ENCODE measurements at places on chromosomes 1 and 21. TPM values are rescaled to one million over a fixed set of nuclear protein-coding genes. Genes with fewer than 3 reads are reported as not detected.

Gene IGSF9
- not detected for total RNA-seq

Gene RGS13
- not detected for total RNA-seq

- DNase-seq, result peak; percentile 82
Observed at GRCh38 chr1:23400324-23401114, 24.0 kb downstream of the TCEA3 start.

GRCh38 chr1:44355582-44356305 is 687 bp upstream of the ERI3 start:
- no peak for DNase-seq

DNA sequence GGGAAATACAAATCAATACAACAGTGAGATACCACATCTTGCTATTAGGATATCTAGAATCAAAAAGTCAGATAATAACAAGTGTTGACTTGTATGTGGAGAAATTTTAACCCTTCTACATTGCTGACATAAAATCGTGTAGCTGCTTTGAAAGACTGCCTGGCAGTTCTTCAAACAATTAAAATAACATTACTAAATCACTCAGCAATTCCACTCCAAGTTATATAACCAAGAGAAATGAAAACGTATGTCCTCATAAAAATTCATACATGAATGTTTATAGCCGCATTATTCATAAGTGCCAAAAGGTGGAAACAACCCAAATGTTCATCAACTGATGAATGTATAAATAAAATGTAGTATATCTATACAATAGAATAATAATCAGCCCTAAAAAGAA is 164.6 kb downstream of the RASAL2 start:
- DNase-seq, result no peak

DNA sequence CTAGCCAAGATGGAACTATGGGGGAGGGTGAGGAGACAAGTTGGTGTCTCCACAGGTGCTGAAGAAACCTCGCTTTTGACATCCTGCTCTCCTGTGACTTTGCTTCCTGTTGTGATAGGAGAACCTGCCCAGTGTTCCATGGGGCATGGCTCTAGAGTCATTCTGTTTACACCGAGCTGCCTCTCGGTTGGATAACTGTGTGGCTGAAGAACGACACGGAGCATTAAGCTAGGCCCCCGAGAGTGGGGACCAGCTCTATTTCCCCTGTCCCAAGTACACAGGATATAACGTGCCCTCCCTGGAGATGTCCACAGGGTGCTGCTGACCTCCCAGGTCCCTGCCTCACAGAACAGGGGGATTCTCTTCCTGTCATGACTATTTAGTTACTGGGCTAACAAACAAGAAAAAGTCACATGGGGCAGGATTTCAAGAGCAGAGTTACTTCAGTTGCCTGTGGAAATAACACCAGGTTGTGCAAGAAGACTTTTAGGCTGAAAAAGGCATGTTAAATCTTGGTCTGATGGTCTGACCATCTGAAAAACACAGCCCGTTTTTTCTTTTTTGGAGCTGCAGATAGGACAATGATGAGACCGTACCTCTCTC is 29.4 kb upstream of the PPP2R5A start:
- DNase-seq, result no peak

Gene CCDC185
- not detected for total RNA-seq

- no peak for DNase-seq
Observed at GRCh38 chr1:23366598-23366997, 3.0 kb downstream of the ZNF436 start.

GRCh38 chr1:201676197-201676596 is 137.3 kb downstream of the NAV1 start:
- peak; percentile 37 for DNase-seq

GRCh38 chr1:161727256-161727924 is 6.0 kb downstream of the FCRLB start:
- peak; percentile 77 for DNase-seq

- DNase-seq, result no peak
Observed at GRCh38 chr21:44911384-44912157, 9.1 kb downstream of the ITGB2 start.

Gene GPR153
- 10.9 TPM for total RNA-seq

DNA sequence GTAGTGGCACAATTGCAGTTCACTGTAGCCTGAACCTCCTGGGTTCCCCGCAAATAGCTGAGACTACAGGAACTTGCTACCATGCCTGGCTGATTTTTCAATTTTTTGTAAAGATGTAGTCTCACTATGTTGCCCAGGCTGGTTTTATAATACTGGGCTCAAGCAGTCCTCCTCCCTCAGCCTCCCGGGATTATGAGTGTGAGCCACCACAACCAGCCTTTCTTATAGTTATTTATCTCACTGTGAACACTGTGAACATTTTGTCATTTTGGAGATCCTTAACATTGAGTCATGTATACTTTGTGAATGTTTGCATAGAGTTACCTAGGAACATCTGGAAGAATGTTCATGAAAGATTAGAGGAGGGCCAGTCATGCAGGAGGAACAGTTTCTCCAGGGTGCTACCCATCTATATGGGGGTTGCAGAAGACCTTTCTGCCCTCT is 127.1 kb upstream of the CACYBP start:
- peak; percentile 10 for DNase-seq
